ENCODE measurements at places on chromosomes 2 and 18.
A peak's percentile ranks its signal among the peaks of the same experiment; 100 is the strongest.

GRCh38 chr2:112318515-112318914, 43.1 kb downstream of the ZC3H6 start:
- DNase-seq: no peak

- no peak for DNase-seq
Measured at GRCh38 chr2:128324897-128325410, 6.3 kb upstream of the HS6ST1 start.

DNA sequence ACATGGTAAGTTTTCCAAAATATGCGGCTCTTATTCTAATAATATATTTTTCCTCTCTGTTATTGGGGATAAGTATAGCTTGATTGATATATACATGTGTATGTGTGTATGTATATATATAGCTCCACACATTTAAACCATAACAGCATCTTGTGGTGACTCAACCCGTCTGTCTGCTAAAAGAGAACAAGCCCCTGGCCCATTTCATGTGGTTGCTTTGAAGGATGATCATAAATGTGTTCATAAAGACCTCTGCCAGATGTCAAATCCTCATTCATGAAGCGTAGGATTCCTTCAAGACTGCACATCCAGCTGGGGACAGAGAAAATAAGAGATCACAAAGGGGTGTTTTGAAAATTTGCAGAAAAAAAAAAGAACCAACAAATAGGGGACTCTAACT, 79.3 kb downstream of the RHOB start:
- no peak for DNase-seq

- DNase-seq: peak; percentile 69
Measured at GRCh38 chr2:74481961-74482800, 617 bp downstream of the CCDC142 start.

DNA sequence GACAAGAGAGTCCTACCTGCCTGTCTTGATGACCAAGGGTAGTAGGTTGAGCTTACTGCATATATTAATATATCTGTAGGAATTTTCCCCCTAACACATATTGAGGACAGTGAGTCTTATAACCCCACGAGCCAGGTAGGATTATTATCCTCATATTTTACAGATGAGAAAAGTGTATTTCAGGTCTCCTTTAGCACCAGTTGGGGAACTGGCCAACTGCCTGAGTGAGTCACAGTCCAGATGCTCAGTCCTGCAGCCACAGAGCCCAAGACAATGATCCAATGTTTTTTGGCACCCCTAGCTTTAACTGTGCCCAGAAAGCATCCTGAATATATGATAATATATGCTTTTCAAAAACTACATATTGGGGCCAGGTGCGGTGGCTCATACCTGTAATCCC, 30.8 kb upstream of the GLS start:
- DNase-seq: no peak

DNA sequence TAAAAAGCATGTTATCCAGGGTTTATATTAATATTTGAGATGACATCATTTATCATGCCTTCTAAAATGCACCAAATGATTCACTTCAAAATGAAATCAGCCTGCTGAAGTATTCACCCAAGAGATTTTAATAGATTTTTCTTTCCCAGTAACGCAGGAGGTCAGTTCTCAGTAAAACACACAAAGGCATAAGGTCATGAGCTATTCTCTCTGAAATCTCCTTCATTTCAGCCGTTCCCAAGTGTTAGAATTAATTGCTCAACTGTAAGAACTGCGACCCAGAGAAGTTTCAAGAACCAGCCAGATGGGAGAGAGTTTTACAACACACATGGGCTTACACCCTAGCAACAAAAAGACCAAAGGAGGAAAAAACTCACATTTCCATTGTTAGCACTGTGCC, 84.2 kb upstream of the PHLPP1 start:
- DNase-seq: no peak

- DNase-seq: no peak
Measured at GRCh38 chr2:60907329-60907728, 26.0 kb downstream of the REL start.

DNA sequence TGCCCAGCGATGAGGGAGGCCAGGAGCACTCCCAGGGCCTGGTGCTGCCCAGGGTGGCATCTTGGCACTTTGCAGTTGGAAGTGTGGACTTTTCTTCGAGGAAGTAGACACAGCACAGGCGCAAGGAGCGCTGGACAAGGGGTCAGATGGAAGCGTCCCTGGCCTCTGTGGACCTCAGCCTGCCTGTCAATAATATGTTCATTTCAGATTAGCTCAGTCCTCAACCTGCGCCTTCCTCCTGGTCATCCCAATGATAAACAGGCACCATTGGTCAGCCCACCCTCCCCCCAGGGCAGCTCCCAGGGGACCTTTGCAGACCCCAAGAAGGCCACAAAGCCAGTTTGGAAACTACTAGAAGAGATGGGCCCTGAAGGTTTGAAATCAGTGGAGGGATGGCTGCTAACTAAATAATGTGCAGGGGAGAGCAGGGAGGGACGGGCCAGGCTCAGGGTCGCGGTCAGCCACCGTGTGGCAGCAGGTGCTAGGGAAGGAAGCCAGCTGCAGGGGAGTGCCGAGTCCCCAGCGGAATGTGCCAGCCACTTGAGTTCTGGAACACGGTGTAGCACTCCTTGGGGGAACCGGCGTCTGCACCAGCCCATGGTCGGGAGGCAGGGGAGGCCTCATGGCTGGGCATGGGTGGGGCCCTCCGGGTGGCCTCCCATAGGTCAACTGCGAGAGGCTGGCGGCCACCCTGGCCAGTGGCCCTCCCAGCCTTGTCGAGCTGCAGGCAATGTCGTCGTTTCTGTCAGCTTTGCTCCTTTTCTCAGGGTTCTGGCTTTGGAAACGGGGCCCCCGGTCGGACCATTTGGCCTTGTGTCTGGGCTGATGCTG, 59.9 kb downstream of the ADI1 start:
- DNase-seq: no peak

DNA sequence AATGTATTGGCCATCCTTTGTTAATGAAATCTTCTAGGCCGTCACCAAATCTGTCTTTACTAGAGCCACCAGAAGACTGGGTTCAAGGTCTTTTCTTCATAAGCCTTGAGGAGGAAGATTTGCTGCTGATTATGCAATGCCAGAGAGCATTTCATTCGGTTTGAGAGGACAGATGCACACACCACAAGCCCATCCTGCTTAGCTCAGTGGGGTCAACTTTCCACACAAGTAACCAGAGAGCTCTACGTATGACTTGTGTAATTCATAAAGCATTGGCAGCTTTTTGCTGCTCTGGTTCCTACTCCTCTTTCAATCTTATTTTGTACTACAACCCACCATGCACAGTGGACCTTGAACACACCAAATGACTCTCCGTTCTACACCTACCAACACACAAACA, 106.9 kb downstream of the OSR1 start:
- no peak for DNase-seq

DNA sequence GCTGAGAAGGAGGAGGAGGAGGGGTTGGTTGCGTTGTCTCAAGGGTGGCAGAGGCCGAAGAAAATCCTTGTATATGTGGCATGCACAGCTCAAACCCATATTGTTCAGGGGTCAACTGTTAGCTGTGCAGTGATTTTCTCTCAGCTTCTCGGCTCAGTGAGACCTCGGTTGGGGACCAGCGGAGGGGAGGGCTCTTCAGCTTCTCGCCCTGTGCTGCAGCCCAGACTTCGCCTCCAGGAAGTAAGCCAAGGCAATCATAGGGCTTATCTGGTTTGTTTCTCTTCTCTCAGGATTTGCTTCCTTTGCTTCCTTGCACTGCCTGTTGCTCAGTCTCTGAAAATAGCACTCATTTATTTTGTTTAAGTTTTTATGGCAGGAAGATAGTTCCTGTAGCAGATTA, 85.5 kb downstream of the SOWAHC start:
- no peak for DNase-seq

DNA sequence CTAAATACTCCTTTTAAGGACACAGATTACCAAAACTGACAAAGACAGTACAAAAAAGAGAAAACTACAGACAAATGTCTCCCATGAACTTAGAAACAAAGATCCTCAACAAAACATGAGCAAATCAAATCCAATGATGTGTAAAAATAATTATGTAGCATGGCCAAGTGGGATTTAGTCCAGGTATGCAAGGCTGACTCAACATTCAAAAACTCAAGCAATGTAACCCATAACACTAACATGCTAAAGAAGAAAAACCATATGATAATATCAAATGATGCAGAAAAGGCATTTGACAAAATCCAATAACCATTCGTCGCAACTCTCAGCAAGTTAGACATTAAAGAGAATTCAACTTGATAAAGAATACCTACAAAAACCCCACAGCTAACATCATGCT, 239.0 kb upstream of the KLHL29 start:
- no peak for DNase-seq

GRCh38 chr18:9838144-9838877, 47.5 kb upstream of the TXNDC2 start:
- DNase-seq: no peak

- no peak for DNase-seq
Measured at GRCh38 chr2:190500054-190500502, 34.4 kb downstream of the NEMP2 start.

GRCh38 chr2:121591199-121591598, 58.1 kb downstream of the CLASP1 start:
- DNase-seq: no peak

DNA sequence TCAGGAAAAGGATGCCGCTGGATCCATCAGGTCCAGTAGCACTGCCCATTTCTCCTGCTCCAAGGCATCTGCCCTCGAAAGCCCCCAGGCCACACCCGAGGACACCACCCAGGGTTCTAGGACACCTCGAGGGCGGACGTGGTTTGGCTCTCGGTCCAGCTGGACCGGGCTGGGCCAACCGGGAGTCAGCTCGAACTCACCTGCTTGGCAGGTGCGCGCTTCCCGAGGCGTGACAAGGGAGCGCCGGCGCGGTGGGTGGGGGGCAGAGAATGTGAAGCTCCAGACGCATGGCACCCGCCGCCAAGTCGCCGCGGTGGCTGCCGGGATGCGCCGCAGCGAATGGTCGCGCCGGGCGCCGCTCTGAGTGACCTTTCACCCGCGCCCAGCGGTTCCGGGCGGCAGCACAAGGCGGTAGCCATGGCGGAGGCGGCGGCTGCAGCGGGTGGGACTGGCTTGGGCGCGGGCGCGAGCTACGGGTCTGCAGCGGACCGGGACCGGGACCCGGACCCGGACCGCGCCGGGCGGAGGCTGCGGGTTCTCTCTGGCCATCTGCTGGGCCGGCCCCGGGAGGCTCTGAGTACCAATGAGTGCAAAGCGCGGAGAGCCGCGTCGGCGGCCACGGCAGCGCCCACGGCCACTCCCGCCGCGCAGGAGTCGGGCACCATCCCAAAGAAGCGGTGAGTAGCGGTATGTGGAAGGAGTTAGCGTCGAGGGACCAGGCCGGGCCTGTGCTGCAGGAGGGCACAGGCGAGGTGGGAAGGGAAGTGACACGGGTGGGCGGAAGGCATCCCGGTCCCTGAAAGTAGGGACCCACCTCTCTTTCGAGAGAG, at the start of gene AGPS:
AGPS (plus strand) TSS at position 401 of the 830 bp plus-strand sequence; CDS start at position 418, 17 bp downstream.
- peak; percentile 88 for DNase-seq

GRCh38 chr18:52340406-52341102, 557 bp downstream of the DCC start:
- no peak for DNase-seq

GRCh38 chr2:1731447-1731962, 12.8 kb downstream of the PXDN start:
- no peak for DNase-seq

DNA sequence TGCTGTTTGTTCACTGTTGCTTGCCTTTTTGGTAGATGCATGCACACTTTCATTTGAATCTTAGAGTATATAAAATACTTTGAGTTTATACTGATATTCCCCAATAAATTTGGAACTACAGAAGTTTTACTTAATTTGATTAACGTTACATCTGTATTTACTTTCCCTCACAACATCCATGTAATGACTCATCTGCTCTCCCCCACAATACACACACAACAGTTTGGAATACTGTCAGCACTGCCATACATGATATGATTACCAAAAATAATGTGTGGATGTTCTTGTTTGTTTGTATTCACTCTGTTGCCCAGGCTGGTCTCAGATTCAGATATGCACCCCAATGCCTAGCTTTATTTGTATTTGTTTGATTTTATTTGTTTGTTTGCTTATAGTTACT, 144.2 kb downstream of the WDR7 start:
- no peak for DNase-seq

DNA sequence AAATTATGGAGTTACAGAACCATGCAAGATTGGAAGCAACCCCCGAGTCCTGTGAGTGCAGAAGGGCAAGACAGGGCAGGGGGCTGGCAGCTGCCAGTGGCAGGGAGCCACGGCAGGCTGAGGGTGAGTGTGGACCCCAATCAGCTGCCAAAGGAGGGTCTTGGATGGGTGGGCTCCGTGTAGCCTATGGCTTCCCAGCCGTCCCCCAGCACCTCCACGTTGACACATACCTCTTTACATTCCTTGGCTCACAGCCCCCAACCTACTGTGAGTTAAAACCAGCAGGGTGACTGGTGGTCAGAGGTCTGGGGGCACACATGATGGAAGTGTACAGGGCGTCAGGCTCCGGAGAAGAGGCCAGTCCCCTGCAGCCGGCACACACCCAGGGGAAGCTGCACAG, 60.9 kb upstream of the SALL3 start:
- DNase-seq: no peak

GRCh38 chr2:60719331-60719730, 36.7 kb upstream of the PAPOLG start:
- DNase-seq: no peak

DNA sequence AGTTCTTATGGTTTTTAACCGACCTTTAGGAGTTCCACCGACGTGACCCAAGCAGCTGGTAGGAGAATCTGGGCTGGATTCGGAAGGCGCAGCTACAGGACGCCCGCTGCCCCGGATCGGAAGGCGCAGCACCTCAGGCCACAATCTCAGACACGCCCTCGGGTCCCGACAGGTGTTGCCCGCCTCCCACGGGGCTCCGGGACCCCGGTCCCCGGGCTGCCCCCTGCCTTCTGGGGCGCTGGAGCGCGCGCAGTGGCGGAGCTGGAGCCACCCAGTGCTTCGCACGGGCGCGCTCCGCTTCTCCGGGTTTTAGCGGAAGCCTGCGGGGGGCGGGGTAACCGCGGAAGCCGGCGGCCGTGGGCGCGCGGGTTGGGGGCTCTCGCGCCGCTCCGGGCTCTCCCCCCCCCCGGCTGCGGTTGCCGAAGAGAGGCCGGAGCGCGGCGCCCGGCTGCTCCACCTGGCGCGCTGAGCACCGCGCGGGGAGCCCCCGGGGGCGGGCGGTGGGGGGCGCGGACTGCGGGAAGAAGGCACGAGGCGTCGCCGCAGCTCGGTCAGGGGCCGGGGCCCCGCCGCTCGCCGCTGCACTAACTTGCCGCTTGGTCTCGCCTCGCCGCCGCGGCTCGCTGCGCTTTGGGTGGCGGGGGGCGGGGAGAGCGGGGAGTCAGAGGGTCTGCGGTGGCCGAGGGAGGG, 718.8 kb downstream of the DPP10 start:
- DNase-seq: peak; percentile 1

- DNase-seq: no peak
Measured at GRCh38 chr2:7766978-7767565, 849.9 kb downstream of the RNF144A start.

- no peak for DNase-seq
Measured at GRCh38 chr2:28702415-28702861, 49.2 kb upstream of the PPP1CB start.

DNA sequence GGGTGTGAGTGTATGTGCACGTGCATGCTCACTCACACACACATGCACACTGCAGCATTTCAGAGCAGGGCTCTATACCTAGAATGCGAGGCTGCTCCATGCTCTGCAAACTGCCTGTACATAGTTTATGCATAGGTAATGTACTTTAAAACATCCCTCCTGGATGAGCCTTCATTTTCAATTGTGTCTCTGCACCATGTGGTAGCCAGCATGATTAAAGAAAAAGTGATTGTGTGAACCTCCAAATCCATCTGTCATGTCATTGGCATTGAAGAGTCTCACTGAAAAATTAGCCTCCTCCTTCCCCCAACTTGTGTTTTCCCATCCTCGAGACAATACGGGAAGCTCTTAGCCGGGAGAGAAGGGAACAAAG, 120.9 kb upstream of the SPATS2L start:
- DNase-seq: no peak

- DNase-seq: no peak
Measured at GRCh38 chr18:38933910-38934510, 1368.4 kb upstream of the CELF4 start.

Data from stimulated activated CD4-positive, alpha-beta T cell treated with anti-CD3 and anti-CD28 coated beads, Interleukin-15, amount 100 ng/mL, for 24 hours (primary cell).